ENCODE measurements at places on chromosomes 3 and 15.

GRCh38 chr3:106913111-106913698 lies 464.0 kb upstream of the CCDC54 start:
- DNase-seq: peak; percentile 72
- H3K27ac ChIP-seq: peak overlapping the region; percentile 79
- H3K36me3 ChIP-seq: peaks cover 25% of the 10 kb centered on the region
- no peaks in the 10 kb centered on the region for H3K27me3 ChIP-seq
- peak overlapping the region; percentile 55 for H3K4me3 ChIP-seq
- H3K4me1 ChIP-seq: peaks cover 24% of the 10 kb centered on the region

DNA sequence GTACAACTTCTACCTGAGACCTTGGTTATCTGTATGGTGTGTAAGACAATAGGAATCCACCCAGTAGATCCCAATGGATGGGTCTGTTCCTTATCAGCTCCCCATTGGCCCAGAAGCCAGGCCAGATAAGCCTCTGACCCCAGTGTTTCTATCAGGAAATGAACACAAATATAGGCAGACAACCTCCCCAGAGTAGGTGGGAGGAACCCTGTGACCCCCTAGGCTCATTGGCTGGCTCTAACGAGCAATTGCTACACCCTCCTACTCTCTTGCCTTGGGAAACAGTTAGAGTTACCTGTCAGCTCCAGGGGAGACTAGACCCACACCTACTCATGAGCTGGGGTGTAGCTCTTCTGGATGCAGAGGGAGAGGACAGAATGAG lies 299.9 kb downstream of the UACA start:
- DNase-seq: no peak
- no peak overlapping the region for H3K4me3 ChIP-seq
- H3K36me3 ChIP-seq: no peaks in the 10 kb centered on the region
- no peak overlapping the region for H3K27ac ChIP-seq
- no peaks in the 10 kb centered on the region for H3K27me3 ChIP-seq

GRCh38 chr15:89822611-89822950 lies 7.9 kb upstream of the ANPEP start:
- H3K27ac ChIP-seq: no peak overlapping the region
- no peak overlapping the region for H3K4me3 ChIP-seq
- no peaks in the 10 kb centered on the region for H3K36me3 ChIP-seq
- no peaks in the 10 kb centered on the region for H3K4me1 ChIP-seq
- H3K27me3 ChIP-seq: no peaks in the 10 kb centered on the region

DNA sequence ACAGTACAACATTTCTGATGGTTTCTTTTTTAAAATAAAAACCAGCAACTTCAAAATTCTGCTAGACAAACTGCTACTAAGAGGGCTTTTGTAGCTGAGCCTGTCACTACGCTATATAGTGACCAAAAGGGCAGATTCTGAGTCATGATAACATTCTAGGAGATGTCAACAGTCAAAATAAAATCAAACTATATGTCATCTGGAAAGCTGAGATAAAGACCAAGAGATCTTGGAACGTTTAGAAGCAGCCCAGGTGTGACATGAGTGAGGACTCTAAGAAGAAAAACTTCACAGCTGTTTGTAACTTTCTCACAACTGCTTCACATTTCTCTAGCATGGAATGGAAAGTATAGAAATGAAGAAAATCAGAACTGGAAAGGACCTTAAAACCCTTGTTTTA lies 84.6 kb downstream of the FILIP1L start:
- H3K36me3 ChIP-seq: no peaks in the 10 kb centered on the region
- DNase-seq: no peak
- no peak overlapping the region for H3K4me3 ChIP-seq
- no peaks in the 10 kb centered on the region for H3K27me3 ChIP-seq

DNA sequence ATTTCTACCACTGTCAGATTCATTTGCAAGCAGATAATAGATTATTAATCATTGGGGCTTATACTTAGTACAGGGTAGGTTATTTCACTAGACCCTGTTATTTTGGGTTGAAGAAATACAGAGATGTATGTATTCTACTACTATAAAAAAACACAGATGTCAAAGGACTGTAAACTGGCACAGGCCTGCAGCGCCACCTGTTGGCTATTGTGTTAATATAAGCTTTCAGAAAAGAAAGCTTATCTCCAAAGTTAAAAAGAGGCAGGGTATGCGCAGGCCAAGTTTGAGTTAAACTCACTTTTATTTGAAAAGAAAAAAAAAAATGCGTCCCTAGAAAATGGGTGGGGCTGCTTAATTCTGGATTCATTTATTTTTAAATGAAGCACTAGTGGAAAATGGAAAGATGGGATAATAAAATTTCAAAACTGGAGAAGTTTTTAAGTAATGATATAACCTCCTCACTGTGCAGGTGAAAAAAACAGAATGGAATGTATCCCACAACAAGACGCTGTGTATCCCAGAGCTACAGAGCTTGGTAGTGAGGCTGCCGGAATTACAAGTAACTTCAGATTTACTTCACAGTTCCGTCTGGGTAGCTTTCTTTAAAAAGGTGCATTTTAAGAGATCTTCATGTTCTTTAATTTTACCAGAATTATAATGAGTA lies 407.2 kb upstream of the TGFBR2 start:
- H3K4me3 ChIP-seq: no peak overlapping the region
- no peak overlapping the region for H3K27ac ChIP-seq
- DNase-seq: peak; percentile 69
- no peaks in the 10 kb centered on the region for H3K27me3 ChIP-seq

GRCh38 chr15:68447976-68448755 lies 16.2 kb upstream of the ITGA11 start:
- H3K27me3 ChIP-seq: no peaks in the 10 kb centered on the region
- no peak overlapping the region for H3K27ac ChIP-seq
- no peaks in the 10 kb centered on the region for H3K36me3 ChIP-seq
- no peak for DNase-seq

DNA sequence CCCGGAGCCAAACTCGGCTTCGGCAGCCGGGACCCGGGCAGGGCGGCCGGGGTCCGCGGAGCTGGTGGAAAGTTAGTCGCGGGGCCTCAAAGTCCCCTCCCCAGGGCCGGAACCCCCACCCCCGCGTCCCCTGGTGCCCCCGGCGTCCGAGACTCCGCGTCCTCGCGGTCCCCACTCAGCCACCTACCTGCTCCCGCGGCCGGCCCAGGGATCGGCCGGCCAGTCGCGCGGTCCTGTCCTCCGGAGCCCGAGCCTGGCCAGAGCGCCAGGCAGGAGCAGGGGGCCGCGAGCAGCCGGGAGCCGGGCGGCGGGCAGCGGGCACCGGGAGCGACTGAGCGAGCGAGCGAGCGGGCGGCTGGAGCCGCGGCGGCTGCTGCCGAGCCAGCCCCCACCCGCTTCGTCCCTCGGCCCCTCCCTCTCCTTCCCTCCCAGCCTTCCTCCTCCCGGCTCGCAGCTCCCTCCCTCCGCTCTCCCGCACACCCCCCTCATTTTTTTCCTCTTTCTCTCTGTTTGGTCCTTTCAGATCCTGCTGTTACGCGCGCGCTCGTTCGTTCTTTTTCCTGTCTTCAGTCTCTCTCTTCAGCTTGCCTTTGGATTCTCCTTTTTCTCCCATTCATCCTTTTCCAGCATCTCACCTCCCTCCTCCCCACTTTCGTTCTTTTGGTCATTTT lies at the start of gene MEGF11:
TSS of gene MEGF11 (minus strand) at position 333 of the 671 bp plus-strand sequence. CDS start 125,347 bp downstream, outside the sequence.
- peaks cover 65% of the 10 kb centered on the region for H3K27me3 ChIP-seq
- no peaks in the 10 kb centered on the region for H3K36me3 ChIP-seq
- H3K4me1 ChIP-seq: peaks cover 24% of the 10 kb centered on the region
- H3K4me3 ChIP-seq: peak within 1 kb of the TSS; percentile 84

DNA sequence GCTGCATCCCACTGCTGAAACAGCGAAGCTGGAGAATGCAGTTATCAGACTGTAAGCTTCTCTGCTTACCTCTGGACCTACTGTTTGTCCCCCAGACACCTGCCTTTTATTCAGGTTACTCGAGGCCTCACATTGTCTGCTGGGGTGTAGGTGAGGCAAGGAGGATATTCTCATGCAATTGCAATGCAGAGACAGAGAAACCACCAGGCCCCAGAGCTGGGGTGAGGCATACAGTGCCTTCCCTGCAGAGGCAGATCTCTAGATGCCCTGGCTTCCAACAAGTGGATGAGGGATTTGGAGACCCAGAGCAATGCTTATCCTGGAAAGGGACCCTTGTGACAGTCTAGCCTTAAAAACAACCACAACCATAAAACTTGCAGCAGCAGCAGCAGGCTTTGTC lies 263.4 kb upstream of the ST8SIA2 start:
- no peaks in the 10 kb centered on the region for H3K4me1 ChIP-seq
- no peak overlapping the region for H3K27ac ChIP-seq
- no peak for DNase-seq
- no peaks in the 10 kb centered on the region for H3K27me3 ChIP-seq
- H3K36me3 ChIP-seq: no peaks in the 10 kb centered on the region

DNA sequence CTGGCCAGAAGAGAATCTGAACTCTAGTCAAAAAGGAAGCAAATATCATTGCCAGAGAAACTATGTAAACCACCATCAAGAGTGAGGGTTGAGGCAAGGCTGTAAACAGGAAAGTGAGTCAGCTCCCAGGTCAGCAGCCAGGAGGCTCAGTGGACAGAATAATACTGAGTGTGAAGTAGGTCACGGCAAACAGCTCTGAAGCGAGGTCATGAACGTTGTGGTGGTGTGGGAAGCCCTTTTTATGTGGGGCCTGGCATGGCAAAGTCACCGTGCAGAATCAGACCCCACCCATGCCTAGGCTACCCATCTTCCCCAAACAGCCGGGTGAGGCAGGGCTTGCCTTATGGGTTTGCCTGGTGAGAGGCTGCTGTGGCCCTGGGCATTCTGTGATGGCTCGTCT lies 43.9 kb downstream of the THBS1 start:
- H3K4me1 ChIP-seq: no peaks in the 10 kb centered on the region
- no peak overlapping the region for H3K4me3 ChIP-seq
- no peaks in the 10 kb centered on the region for H3K27me3 ChIP-seq
- H3K36me3 ChIP-seq: no peaks in the 10 kb centered on the region

DNA sequence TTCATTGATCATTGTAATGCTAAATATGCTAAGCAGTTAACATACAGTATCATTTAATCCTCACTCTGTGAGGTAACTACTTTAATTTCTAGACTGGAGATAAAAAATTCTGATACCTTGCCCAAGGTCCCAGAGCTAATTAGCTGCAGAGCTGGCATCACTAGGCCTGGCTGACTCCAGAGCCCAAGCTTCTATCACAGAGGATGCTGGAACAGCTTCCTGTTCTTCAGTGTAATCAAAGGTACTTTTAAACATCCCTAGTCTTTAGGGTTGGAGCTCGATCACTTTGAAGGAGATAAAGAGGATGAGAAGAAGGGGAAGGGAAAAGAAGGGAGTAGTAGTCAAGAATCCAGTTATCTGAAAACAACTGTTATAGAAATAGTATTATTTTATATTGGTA lies 37.1 kb upstream of the BOC start:
- DNase-seq: no peak
- no peaks in the 10 kb centered on the region for H3K4me1 ChIP-seq
- no peak overlapping the region for H3K4me3 ChIP-seq
- H3K36me3 ChIP-seq: no peaks in the 10 kb centered on the region

GRCh38 chr15:59273234-59273633 lies 66.6 kb downstream of the LDHAL6B start:
- H3K27ac ChIP-seq: no peak overlapping the region
- H3K4me1 ChIP-seq: peaks cover 7% of the 10 kb centered on the region
- no peaks in the 10 kb centered on the region for H3K27me3 ChIP-seq
- peaks cover 5% of the 10 kb centered on the region for H3K36me3 ChIP-seq

GRCh38 chr15:96067677-96068076 lies 262.8 kb upstream of the NR2F2 start:
- no peak overlapping the region for H3K27ac ChIP-seq
- DNase-seq: no peak

DNA sequence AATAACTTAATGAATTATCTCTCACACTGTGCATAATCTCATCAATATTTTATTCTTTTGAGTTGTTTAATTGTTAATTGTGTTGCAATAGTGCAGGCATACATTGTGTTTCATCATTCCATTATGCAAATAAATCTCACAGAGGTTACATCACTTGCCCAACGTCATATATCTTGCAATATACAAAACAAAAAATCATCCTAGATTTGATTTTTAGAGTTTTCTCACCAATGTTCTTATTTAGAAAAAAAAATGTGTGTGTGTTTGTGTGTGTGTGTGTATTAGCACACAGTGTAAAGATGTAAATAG lies 662.5 kb upstream of the GBE1 start:
- no peak overlapping the region for H3K27ac ChIP-seq
- H3K27me3 ChIP-seq: no peaks in the 10 kb centered on the region
- no peak for DNase-seq
- peaks cover 11% of the 10 kb centered on the region for H3K4me1 ChIP-seq
- no peaks in the 10 kb centered on the region for H3K36me3 ChIP-seq

DNA sequence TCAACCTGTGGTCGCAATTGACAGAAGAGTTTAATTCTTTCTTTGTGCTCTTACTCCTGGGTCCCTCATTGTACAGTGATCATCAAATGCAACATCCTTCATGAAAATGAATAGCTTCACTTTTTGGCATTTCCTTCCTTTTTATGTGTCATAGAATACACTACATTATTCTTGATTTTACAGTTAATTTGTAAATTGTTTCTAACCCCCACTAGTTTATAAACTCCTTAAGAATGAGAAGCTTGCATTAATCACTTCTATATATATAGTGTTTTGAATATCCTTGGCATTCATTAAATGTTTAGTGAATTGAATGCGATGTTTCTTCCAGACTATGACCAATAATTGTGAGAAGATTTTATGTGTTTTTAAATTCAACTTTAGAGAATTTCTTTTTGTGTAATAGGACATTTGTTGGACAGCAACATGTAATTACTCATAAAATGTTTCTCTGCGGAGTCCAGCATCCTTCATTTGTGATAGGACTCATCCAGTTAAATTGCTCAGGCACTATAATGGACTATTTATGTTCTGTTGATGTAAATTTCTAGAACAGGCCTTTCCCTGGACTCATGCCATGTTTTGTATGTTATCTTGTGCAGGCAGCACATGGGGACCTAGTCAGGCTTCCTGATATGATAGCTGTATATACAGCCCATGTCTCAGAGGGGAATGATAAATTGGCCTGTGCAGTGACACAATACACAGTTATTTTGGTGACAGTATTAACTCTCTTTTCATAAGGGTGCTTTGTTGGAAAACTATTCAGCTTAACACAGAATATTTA lies 51.3 kb downstream of the MBNL1 start:
- no peak overlapping the region for H3K4me3 ChIP-seq
- H3K4me1 ChIP-seq: peaks cover 3% of the 10 kb centered on the region
- no peaks in the 10 kb centered on the region for H3K27me3 ChIP-seq
- H3K27ac ChIP-seq: no peak overlapping the region

- H3K4me1 ChIP-seq: no peaks in the 10 kb centered on the region
- H3K27ac ChIP-seq: no peak overlapping the region
- peak; percentile 92 for DNase-seq
- no peak overlapping the region for H3K4me3 ChIP-seq
- no peaks in the 10 kb centered on the region for H3K27me3 ChIP-seq
These were observed 54.0 kb downstream of the NR1D2 start for GRCh38 chr3:23999012-23999641.

DNA sequence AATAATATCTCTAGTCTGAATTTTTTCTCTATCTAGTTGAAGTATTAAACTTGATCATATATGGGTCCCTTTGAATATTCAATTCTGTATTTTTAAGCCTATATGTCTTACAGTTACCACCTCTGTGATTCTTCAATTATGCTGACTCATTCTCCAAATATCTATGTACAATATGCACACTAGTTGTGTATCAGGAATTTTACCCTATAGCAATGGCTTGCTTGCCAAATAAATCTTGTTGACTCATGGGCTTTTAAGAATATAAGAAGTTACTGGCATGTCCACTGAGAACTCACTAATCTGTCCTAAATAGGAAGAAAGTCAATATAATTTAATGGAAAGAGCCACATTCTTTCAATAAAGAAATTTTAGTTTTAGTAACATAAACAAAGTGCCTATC lies 656.3 kb downstream of the RBMS3 start:
- H3K4me3 ChIP-seq: no peak overlapping the region
- H3K36me3 ChIP-seq: no peaks in the 10 kb centered on the region
- no peak for DNase-seq
- H3K27me3 ChIP-seq: no peaks in the 10 kb centered on the region
